ENCODE measurements at places on chromosomes 1 and 21.

DNA sequence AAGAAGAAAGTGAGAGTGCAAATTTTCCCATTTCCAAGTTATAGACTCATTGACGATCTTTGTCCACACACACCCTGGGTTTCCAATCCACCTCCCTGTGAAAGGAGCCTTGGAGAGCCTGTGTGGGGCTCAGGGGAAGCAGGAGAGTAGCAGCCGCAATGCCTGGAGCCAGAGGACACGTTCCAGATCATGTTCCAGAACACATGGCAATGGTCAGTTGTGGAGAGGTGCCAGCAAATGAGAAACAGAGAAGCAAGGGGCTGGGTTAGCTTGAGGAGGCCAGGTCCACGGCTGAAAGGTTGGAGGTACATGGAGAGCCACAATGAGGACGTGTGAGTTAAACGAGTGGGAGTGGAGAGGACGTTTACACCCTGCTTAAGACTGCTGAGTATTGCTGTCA, 33.0 kb upstream of the SIPA1L2 start:
- no peak for DNase-seq

- no peak for DNase-seq
Measured at GRCh38 chr1:184616504-184616903, 138.2 kb downstream of the EDEM3 start.

DNA sequence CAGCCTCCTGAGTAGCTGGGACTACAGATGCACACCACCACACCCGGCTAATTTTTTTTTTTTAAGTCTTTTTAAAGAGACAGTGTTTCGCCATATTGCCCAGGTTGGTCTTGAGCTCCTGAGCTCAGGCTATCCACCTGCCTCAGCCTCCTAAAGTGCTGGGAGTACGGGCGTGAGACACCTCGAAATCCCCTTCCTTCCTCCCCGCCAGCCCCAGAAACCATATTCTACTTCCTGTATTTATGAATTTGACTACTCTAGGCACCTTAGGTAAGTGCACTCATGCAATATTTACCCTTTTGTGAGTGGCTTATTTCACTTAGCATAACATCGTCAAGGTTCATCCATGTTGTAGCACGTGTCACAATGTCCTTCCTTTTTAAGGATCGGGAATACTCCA, 6.9 kb upstream of the LRP8 start:
- DNase-seq, result no peak

DNA sequence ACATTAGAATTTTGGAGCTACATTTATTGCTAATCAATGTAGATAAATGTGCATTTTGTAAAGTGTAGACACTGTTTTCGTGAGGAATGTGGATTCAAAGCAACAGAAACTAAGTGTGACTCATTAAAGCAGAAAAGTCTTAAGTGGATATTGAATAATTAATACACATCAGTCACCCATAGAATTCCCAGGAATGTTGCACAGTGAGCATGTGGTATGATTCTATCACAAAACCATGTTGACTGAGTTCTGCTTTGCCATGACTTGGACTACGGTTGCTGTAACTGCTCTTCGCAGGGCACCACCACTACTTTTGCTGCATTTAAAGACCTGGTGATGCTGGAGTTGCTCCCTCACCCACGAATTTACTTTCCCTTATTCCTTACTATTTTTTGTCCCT, 471.8 kb downstream of the KCNT2 start:
- DNase-seq, result no peak

- peak; percentile 41 for DNase-seq
Measured at GRCh38 chr1:111032295-111032897, 68.7 kb upstream of the LRIF1 start.

DNA sequence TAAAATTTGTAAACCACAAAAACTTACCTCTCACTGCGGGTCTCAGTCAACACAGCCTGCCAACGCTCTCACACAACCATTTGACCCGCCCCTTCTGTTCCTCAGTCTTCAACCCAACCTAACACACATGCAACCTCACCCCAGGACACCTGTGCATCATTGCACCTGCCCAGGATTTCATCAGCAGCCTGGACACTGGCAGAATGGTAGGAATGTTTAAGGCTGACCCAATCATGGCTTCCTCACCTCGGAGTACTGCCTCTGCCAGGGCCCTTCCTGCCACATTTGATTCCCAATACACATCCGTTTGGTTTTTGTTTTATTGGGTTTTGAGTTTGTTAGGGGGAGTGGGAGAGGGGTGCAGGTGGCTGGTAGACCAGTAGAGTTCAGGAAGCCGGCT, 40.7 kb downstream of the TOMM20 start:
- no peak for DNase-seq

DNA sequence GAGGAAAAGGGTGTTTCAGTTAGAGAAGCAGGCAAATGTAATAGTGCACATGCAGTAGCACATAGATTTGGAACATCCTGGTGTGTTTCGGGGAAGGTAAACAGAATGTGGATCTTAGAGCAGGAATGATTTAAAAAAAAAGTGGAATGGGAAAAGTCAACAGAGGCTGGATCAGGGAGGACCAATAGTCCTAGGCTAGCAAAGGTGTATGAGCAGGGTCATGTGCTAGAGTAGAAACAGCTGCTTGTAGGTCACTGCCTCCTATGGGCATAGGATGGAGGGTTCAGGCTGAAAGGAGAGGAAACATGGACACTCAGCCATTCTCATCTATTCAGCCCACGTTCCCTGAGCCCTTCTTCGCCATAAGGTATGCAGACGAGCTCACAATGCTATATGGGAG, 3.7 kb upstream of the KPNA6 start:
- DNase-seq, result no peak

DNA sequence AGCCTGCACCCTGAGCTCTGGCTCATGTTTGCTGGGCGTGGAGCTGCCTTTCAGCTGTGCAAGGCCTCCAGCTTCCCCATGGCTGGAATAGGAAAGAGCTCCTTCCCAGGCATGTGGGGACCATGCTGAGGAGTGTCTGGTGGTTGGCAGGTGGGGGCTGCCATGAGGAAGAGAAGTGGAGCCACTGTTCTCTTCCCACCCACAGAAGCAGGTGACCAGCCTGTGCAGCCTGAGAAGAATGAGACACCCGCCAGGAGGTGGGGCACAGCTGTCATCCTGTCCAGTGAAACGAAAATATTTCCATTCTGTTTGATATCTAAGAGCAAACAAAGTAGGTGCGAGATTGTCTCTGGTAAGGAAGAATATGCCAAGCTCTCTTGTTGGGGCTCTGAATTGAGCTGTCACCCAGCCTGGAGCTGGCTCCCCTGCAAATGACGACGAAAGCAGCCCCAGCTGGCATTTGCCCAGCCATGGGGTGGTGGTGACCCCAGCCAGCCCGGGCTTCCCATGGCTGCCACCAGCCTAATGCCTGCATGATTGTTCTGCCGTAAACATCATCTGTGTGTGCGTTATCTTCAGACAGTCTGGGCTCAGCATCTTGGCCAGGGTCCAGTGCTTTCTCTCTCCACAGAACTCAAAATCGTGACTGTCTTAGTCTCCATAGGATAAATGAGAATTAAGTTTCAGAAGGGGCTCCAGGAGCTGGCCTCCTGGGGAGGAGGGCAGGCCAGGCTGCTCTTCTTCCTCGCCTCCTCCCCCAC, 429.8 kb upstream of the VAMP3 start:
- DNase-seq, result peak; percentile 80

All from NCI-H1092 treated with DMSO at 0.1 percent for 48 hours (cell line).